Dermis microvascular lymphatic vessel endothelial cell (primary cell): ENCODE measurements at places on chromosomes 7 and 10.
A peak's percentile ranks its signal among the peaks of the same experiment; 100 is the strongest.

DNA sequence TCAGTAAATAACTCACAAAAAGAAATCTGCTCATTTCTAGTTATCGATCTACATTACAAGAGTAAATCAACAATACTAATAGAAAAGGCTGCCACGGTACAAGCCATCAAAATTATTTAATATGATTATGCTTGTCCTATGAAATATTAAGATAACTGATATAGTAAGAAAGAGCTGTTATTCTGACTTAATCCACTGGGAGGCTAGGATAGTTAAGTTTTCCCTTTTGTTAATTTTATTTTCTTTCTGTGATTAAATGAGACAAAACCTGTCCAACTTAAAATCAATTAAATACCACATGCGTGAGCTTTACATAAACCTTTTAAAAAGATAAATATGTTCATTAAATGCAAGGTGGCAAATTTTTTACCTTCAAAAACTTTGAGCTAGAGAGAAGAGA lies 114.8 kb downstream of the LMBR1 start:
- DNase-seq = no peak

GRCh38 chr10:50604809-50605208 lies 18.9 kb downstream of the SGMS1 start:
- DNase-seq = no peak

DNA sequence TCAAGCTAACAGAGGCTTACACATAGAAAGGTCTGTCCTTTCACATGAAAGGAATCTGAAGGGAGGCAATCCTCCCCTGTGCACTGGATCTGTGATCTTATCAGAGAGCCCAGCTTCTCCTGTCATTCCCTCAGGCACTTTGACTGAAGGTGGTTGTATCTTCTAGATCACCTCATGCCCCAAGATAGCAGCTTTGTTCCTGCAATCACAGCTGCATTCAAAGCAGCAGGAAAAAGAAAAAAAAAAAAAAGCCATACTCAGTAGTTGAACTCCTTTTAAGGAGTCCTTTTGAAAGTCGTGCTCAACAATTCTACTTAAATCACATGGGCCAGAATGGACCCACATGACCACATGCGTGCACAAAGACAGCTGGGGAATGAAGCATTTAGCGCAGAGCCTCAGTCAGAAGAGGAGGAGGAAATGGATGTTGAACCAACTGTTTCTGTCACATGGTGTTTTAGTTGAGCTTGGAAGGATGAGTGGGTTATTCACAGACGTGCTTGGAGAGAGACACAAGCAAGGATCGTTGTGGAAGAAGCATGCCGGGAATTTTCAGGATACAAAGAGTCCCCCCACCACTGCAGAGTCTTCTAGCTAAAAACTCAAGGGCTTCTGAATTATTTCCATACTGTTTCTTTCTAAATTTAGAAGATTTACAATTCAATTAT lies 13.0 kb upstream of the PFKP start:
- DNase-seq = no peak

GRCh38 chr7:93120592-93121549 lies 3.1 kb upstream of the SAMD9 start:
- DNase-seq = no peak

DNA sequence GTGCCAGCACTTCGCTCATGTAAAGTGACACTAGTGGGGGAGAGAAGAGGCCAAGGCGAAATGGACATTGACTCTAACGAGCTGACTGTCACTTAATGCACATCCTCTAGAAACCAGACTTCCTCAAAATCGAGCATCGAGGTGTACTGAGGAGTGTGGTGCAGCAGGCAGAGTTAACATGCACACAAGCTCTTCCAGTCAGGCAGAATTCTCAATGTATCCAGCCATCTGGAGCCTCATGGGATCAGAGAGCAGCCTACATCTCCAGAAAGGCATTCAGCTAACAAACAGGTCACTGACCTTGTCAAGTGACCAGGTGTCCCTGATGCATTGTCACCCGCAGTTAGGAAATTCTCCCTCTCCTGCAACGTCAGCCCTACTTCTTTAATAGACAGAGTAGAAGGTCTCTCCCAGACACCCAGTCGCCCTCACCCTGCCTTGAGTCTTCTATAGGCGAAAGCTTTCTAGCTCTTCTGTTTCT lies 259.8 kb upstream of the AOAH start:
- DNase-seq = no peak

GRCh38 chr10:48684792-48685623 lies at the start of gene WDFY4:
TSS of gene WDFY4 (plus strand) at chr10:48684873. CDS start at chr10:48709733, 24,860 bp downstream.
- DNase-seq = no peak

GRCh38 chr7:156222151-156222550 lies 409.9 kb upstream of the SHH start:
- DNase-seq = no peak

GRCh38 chr7:920351-921070 lies 34.0 kb downstream of the ADAP1 start:
- DNase-seq = no peak

DNA sequence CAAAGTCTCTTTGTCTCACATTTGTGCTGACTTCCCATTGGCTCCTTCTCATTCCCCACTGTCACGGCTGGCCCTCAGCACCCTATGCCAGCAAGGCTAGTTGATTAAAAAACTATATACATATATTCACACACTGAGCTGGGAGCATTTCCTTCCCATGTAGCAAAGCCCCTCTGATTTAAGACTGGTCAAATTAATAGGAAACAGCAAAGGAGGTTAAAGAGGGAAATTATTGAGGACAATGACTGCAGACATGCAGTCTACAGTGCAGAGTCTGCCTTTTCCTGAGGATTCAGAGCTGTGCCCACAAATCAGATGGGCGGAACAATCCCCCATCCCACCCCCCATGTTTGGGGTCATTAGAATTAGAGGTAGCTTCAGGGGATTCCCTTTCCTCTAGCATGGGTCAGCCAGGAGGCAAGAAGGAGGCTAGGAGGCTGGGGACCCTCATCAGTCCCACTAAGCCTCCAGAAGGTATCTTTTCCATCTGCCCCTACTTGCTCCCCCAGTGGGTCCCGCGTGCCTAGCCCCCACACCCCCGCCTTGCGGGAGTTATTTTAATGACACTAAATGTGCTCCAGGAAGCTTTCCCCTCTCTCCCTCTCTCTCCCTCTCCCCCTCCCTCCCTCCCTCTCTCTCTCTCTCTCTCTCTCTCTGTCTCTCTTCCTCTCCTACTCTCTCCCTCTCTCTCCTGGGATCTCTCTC lies 9.8 kb upstream of the DLX6 start:
- DNase-seq = no peak

GRCh38 chr7:135709508-135709907 lies 18.5 kb downstream of the SLC13A4 start:
- no peak for DNase-seq

- DNase-seq = no peak
Measured at GRCh38 chr7:4067476-4067760, 614.7 kb upstream of the FOXK1 start.

DNA sequence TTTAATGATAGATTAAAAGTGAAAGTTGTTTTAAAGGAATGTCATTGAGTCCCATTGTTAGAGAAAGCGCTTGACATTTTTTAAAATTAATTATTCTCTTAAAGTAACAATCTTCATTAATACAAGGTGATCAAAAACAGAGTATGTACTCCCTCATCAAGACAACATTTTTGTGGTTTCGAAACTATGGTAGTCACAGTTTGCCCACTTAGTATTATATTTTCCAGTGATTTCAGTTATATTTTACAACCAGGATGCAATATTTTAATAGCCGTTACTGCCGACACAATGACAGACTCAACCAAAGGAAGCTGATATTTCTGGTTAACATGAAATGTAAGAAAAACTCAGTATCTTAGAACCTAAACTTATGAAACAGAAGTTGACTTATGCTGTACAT lies 31.3 kb downstream of the MKX start:
- no peak for DNase-seq

- DNase-seq = no peak
Measured at GRCh38 chr10:89263531-89263930, 12.0 kb upstream of the LIPA start.

- DNase-seq = peak; percentile 100
Measured at GRCh38 chr10:58268946-58269781, at the start of gene CISD1. TSS of gene CISD1 (plus strand) at chr10:58269162. CDS start at chr10:58269274, 112 bp downstream.

DNA sequence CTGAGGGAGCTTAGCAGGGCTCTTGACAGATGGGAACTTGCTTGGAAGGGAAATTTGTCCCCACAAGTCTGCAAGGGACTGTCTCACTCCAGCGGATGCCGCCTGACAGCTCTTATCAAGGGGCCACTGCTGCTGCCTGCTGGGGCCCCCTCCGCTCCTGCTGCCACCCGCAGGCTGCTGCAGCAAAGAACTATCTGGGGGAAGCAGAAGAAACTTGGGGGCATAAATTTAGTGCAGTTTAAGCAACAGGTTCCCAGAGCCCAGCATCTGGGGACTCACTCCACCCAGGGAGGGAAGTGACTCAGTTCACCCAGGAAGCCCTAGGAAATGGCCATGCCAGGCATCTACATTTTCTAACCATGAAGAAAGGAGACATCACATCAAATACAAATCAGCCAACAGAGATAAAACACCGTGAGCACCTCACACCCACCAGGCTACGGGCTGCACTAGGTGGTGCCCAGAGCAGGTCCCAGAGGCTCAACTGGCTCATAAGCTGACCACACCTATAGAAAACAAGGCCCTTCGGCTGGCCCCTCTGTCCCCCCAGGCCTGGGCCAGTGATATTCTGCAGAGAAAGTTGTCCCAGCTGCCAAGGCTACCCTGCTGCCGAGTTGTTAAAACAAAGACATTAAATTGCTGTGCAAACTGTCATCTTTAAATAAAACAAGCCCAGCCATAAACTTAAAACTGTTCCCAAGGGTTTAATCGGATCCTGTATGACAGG lies 3.7 kb downstream of the RGS10 start:
- DNase-seq = no peak

DNA sequence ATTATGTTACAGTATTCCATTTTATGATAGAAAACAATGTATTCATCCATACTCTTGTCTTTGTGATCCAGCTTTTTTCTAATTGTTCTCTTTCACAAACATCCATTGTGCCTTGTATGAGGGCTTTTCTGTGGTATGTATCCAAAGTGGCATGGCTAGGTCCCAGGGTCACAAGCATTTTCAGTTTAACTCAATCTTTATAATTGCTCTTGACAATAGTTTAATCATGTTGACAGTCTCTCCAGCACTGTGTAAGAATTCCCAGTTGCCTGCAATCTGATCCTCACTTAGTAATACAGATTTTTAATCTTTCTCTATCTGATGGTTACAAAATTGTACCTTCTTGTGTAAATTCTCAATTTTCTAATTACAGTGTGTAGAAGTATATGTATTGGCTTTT lies 533.4 kb downstream of the NEBL start:
- no peak for DNase-seq

- DNase-seq = no peak
Measured at GRCh38 chr7:25669281-25669781, 441.0 kb upstream of the NPVF start.

GRCh38 chr10:125661941-125662515 lies 20.9 kb downstream of the TEX36 start:
- DNase-seq = no peak

- DNase-seq = peak; percentile 23
Measured at GRCh38 chr10:110207805-110208613, 604 bp downstream of the MXI1 start.

GRCh38 chr7:119514326-119514725 lies 758.6 kb upstream of the KCND2 start:
- DNase-seq = no peak

- DNase-seq = no peak
Measured at GRCh38 chr7:2037808-2038522, 194.8 kb downstream of the MAD1L1 start.

- no peak for DNase-seq
Measured at GRCh38 chr10:33227489-33227888, 107.0 kb downstream of the NRP1 start.

DNA sequence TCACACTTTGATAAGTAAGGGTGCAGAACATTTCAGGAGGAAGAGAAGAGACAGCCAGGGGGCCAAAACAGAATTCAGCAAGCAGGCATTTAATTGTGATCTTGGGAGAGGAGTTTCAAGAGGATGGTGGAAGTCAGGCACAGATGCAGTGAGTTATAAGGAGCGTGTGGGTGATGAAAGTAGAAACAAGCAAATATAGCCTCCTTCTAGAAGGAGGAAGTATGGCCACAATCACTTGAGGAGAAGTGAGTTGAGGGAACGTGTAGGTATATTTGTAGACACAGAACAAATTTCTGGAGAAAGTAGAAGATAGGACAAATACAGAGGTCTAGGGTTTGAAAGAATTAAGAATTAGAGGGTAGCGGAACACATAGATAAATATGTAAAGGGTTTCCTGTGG lies 165.8 kb downstream of the CACNB2 start:
- DNase-seq = no peak

GRCh38 chr7:147723536-147723935 lies 867.0 kb upstream of the C7orf33 start:
- DNase-seq = no peak

DNA sequence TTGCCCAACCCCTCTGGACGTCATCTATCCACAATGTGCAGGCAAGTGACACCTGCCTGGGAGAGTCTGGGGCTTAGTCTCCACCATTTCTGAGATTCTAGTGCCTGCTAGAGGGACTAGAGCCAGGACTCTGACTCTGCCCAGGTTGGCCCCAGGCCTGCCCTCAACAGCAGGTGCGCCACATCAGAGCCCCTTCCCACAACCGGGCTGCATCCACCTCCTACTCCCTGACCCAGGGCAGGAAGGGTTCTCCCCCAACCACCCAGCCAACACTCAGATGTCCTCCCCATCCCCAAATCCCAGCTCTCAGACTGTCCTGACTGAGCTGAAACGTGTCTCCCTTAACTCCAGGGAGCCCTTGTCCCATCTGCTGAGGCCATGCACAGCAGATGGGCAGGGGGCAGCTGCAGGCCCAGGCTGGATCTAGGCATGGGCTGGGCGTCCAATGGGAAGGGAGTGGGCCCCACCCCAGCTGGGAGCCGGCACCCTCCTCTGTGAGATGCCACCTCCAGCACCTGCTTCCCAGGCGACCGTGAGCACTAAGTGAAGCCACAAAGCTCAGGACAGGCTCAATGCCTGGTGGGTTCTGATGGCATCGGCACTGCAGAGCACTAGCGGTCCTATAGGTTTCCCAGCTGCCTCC lies 49.2 kb downstream of the RASGEF1A start:
- DNase-seq = no peak

DNA sequence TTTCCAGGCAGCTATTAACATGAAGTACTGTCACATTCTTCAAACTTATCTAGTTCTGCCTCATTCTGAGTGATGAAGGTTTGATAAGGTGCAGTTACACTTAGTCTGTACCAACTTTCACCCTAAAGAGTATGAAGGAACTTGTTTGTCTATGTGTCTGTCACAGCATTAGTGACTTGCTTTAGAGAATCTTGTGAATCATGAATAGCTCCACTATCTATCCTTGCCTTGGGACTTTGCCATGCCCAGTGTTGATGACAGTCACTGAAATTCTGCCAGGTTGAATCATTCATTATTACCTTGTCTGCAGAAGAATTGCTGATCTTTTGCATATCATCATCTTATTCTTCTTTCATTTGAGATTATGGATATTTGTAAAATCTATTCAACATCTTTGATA lies 50.9 kb upstream of the A1CF start:
- DNase-seq = no peak

GRCh38 chr10:58143944-58144343 lies 123.8 kb downstream of the IPMK start:
- no peak for DNase-seq

GRCh38 chr7:20642166-20642565 lies 26.7 kb downstream of the ABCB5 start:
- peak; percentile 38 for DNase-seq
